ENCODE measurements at places on chromosomes 3 and 15. TPM values are rescaled to one million over a fixed set of nuclear protein-coding genes. Genes with fewer than 3 reads are reported as not detected.

DNA sequence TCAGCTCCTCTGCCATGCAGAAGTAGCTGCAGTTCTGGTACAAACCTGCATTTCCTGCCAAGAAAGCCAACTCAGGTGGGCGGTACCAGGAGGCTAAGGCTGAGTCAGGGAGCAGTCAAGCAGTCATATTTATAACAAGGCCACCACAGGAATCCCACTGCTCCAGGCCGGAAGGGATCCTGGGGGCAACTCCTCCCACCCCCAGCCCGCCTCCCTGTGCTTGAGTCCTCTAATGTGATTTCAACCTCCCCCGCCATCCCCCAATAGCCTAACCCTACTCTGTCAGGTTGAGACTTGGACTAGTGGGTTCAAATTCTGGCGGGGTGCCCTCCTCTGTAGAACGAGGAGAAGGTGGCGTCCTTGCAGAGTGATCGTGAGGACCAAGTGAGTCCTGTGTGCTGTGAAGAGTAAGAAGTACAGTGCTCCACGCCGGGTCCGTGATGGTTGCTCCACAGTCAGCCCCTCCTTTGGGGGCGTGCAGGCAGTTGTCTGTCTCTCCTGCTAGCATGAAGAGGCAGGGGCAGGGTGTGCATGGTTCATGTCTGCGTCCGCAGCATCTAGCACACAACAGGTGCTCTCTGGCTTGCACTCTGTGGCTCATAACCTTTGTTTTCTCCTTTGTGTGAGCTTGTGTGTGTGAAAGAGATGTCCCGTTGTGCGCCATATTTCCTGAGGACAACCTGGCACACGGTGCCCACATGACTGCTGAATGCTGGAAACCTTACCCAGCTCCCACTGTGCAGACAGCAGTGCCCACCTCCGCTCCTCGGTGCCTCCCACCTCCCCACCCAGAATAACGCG lies 78.3 kb downstream of the SMAD6 start:
- peak; percentile 65 for DNase-seq

GRCh38 chr3:125166599-125167136 lies 45.9 kb downstream of the SLC12A8 start:
- DNase-seq, result no peak

GRCh38 chr15:65032801-65033537 lies 3.5 kb upstream of the MTFMT start:
- peak; percentile 74 for DNase-seq

GRCh38 chr3:183202004-183202722 lies 39.6 kb upstream of the LAMP3 start:
- DNase-seq, result no peak

DNA sequence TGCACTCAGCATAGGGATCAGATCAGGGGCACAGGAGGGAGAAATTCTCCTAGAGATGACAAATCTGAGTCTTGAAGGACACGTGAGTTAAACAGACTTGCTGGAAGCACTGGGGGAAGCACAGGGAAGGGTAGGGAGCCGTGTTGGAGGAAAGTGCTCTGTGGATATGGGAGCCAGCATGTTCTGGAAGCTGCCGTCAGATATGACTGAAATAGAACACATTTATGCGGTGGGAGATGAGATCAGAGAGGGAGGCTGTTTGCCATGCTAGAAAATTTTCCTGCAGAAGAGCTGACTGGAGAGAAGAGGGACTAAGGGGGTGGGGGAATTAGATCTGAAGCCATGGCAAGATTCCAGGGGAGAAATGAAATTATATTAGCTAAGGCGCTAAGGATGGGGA lies 1.8 kb downstream of the TAMM41 start:
- no peak for DNase-seq

DNA sequence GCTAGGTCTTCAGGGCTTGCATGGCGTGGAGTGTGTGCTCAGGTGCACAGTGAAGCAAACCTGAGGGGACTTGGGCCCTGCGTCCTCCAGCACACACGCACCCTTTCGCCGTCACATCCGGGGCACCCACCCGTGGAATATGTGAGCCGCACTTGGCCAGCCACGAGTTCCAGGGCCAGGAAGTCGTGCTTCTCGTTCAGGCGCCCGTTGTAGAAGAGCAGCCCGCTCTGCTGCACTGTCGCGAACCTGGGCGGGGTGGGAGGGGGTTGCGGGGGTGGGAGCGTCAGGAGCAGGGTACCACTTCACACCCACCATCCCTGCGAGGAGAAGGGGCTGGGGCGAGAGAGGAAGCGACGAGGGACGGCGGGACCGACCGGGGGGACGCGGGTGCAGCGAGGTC lies 7.1 kb downstream of the CELSR3 start:
- no peak for DNase-seq

DNA sequence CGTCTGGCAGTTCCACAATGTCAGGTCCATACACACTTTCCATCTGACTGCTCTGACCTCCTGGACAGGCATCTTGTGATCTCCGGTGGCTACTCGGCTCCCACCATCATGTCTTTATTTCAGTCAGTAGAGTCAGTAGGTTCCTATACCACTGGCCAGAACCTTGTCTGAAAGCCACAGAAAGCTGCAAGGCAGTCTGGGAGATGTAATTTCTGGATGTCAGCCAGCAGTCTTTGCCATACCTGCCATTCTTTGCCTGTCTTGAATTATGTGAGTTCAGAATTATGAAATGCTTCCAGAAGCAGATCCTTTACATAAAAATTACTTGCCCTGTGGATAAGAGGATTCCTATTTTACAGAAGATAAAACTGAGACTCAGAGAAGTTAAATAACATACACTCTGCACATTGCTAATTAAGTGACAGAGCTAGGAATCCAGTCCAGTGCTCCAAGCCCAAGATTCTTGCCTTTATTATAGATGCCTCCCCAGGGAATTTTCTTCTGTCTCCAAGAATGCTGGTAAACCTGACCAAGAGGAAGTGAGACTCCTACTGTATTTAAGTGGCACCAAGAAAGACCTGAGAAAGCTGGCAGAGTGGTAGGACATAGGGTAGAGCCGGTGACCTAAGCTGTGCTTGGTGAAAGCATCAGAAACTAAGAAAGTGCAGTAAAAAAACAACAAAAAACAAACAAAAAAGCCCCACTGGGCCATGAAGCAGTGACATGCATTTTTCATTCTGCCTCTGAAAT lies 75.6 kb downstream of the IQCH start:
- no peak for DNase-seq

GRCh38 chr3:55746808-55747413 lies 259.8 kb upstream of the WNT5A start:
- DNase-seq, result no peak

GRCh38 chr3:181484026-181484425 lies 227.7 kb upstream of the SOX2 start:
- DNase-seq, result no peak

DNA sequence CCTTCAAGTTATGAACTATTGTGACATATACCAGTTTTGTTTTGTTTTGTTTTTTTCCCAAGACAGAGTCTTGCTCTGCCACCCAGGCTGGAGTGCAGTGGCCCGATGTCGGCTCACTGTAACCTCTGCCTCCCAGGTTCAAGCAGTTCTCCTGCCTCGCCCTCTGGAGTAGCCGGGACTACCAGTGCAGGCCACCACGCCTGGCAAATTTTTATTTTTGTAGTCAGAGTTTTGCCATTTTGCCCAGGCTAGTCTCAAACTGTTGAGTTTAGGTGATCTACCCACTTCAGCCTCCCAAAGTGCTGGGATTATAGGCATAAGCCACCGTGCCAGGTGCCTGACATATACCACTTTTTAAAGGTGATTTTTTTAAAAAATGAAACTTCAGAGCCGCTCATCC lies 74.6 kb downstream of the ARRDC4 start:
- no peak for DNase-seq

DNA sequence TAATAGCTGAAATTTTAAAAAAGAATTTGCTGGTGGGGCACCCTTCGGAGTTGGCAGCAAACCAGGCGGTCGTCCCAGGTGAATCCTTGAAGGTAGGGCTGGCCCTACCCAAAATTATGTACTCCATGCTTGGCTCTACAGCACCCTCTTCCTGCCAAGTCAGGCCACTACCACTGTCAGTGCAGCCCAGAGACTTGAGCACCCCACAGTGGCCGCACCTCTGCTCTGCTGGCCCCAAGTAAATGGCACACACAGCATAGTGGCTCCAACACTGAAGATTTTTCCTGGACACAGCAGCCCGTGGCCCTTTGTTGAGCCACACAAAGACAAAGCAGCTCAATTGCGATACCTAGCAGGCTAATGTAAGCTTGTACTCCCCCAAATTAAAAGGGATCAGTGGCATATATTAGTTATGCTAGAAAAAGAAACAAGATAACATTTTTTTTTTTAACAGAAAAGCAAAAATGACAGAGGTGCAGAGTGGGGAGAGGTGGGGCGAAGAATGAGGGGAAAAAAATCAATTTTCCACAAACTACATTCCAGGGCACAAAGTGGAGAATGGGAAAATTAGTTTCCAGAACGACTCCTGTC lies 250.5 kb downstream of the UACA start:
- no peak for DNase-seq

- no peak for DNase-seq
Observed at GRCh38 chr3:152283492-152284381, 15.0 kb downstream of the MBNL1 start.

Gene CAPN3
- total RNA-seq, result 18.8 TPM

Gene GALNT15
- 92.0 TPM for total RNA-seq

Gene TNFSF10
- 17.9 TPM for total RNA-seq

Gene GOLGA6D
- not detected for total RNA-seq

Gene HHATL
- not detected for total RNA-seq

Measured in sigmoid colon (tissue), 7 donors.